ENCODE measurements at places on chromosomes 7 and 10.
A peak's percentile ranks its signal among the peaks of the same experiment; 100 is the strongest.

DNA sequence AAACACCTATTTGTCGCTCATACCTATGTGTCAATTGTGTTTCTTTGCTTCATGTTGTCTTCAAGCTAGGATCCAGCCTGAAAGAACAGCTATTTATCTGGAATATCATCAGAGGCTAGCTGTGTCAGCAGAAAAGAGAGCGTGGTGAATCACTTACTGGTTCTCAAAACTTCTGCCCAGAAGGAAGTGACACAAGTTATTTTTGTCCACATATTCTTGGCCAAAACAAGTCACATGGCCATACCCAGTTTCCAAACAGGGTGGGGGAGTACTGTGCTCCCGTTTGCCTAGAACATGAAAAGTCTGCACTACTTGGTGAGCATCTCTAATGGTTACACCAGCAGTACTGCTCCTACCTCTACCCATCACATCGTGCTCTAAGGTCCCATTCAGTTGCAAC is 160.9 kb upstream of the CSTF2T start:
- DNase-seq = peak; percentile 16

GRCh38 chr10:34644224-34644623 is 170.9 kb downstream of the PARD3 start:
- DNase-seq = no peak

GRCh38 chr7:24727154-24728120 is 29.8 kb downstream of the GSDME start:
- no peak for DNase-seq

- DNase-seq = no peak
These were observed 35.3 kb upstream of the PDZD8 start for GRCh38 chr10:117410557-117410956.

- DNase-seq = no peak
These were observed 90.1 kb downstream of the FOXL3 start for GRCh38 chr7:380139-380485.

- no peak for DNase-seq
These were observed 115.0 kb downstream of the PTPRN2 start for GRCh38 chr7:158472596-158472995.

DNA sequence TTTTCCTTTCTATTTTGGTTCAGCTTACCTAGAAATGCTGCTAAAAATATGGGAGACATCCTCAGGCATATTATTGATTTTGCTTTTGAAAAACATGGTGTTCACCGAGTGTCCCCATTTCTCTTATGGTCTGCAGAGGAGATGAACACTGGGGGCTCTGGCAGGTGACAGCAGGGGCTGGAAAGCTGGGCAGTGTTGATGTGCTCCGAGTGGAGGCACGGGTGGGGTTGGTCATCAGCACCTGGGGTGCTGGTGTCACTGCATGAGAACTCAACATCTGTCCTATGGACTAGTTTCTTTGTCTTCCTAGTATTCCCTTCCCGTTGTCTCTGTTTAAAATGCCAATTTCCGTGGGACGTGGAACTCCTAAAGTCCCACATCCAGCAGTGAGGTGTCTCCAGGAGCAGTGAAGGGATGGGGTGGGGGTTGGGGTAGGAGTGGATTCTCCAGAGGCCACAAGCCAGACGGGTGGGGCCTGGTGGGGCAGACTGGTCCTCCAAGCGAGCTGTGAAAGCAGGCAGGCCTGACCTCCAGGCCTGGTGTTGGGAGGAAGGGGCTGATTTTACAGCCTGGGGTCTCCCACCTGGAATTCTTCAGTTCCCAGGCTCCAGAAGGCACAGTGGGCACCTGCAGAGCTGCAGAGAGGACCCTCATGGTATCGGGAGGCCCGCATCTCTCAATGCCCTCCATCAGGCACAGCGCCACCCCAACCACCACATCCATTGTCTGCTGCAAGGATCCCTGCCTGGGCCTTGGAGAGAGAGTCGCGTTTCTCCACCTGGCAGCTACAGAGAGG is 24.4 kb downstream of the ZNF775 start:
- no peak for DNase-seq

GRCh38 chr10:58158806-58159205 is 108.9 kb downstream of the IPMK start:
- no peak for DNase-seq

GRCh38 chr7:152341039-152341913 is 94.5 kb downstream of the KMT2C start:
- DNase-seq = peak; percentile 59
